Gastroesophageal sphincter (tissue), 4 donors: ENCODE measurements at places on chromosomes 5 and 9. TPM values are rescaled to one million over a fixed set of nuclear protein-coding genes. Genes with fewer than 3 reads are reported as not detected.

SOX30 gene
- not detected for total RNA-seq

C9orf153 gene
- total RNA-seq = not detected

PRDM9 gene
- total RNA-seq = not detected

RNF38 gene
- 38.9 TPM for total RNA-seq

IFNB1 gene
- total RNA-seq = not detected

PCDHA1 gene
- total RNA-seq = not detected
